ENCODE measurements at places on chromosomes 4 and X.

DNA sequence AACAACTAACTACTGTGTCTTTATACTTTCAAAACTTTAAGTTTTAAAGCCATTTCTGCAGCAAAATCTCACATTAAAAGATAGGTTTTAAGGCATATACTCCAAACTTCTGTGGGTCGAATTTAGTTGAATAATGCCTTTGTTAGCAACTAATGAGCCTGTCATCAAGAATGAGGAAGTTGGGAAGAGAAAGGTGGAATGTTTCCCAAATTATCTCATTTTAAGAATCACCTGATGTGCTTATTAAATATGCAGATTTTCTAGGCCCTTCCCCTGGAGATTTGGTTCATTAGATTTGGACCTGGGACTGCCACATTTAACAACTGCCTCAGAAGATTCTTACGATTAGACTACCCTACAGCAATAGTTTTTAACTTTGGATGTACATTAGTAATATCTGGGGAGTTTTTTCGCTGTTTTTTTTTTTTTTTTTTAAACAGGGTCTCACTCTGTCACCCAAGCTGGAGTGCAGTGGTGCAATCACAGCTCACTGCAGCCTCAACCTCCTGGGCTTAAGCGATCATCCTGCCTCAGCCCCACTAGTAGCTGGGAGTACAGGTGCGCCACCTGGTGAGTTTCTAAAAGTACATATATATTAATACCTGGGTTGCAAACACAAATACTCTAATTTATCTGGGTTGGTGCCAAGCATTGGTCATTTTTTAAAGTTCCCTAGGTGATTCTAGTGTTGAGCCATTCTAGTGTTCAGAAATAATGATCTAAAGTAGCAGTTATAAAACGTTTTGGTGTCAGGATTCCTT lies 16.1 kb upstream of the TASL start:
- peak; percentile 0 for DNase-seq

- DNase-seq: no peak
Measured at GRCh38 chr4:174534461-174534860, 12.2 kb upstream of the HPGD start.

DNA sequence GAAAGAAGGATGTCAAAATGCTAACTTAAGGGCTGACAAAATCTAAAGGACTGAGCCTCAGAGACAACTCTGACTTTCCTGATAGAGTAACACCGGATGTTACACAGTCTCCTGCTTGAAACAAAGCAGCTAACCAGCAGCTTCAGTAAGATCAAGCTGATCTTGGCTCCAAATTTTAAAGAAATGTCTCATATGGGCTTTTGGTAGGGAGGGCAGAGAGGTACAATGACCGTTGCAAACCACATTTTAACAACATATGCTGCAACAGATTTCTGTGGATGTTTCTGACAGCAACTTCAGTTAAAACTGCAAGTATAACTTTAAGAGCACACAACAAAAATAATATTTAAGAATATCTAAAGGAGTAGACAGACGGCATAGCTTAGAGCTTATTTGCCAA lies 9.1 kb downstream of the RPGR start:
- no peak for DNase-seq

GRCh38 chrX:136030303-136031191 lies 45.3 kb downstream of the SLC9A6 start:
- DNase-seq: no peak

GRCh38 chr4:152831416-152831815 lies 51.7 kb downstream of the ARFIP1 start:
- no peak for DNase-seq

DNA sequence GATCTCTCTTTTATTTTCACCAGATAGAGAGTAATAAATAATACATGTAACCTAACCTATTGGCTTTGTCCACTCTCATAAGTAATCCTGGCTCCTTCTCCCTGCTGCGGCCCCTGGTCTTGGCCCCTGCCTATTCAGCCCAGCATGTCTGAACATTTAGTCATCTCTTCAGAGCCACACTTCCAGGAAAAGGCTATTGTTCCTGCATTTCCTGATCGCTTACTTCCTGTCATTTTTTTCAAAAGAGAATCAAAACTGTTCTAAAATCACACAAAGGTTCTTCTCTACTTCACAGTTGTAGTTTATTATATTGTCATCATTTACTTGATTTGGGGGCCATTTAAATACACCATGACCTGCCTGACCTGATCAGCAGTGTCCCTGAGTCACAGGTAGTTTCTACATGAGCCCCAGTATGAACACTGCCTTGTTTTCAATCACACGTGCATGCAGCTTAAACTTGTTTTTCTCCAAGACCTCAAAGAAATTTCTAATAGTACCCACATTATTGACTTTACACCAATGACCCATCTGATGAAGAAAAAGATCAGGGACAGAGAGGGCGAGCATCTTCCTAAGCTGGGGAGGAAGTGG lies 47.4 kb upstream of the KDR start:
- no peak for DNase-seq

DNA sequence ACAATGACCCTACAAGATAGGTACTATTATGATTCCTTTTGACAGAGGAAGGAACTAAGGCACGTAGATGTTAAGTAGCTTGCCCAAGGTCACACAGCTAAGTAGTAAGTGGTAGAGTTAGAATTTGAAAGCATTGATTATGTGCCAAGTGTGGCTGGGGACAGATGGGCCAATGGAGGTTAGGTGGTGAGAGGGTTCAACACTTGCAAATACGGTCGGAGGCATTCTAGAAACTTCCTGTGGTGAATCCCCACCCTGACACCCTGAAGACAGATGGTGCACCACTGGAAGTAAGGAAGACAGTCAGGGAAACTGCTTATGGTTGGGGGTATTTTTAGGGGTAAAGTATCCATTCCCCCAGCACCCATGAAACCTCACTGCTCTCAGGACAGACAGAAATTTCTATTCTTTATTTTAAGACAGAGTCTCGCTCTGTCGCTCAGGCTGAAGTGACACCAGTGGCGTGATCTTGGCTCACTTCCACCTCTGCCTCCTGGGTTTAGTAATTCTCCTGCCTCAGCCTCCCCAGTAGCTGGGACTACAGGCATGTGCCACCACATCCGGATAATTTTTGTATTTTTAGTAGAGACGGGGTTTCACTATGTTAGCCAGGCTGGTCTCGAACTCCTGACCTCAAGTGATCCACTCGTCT lies 142.5 kb downstream of the RASL11B start:
- DNase-seq: no peak

DNA sequence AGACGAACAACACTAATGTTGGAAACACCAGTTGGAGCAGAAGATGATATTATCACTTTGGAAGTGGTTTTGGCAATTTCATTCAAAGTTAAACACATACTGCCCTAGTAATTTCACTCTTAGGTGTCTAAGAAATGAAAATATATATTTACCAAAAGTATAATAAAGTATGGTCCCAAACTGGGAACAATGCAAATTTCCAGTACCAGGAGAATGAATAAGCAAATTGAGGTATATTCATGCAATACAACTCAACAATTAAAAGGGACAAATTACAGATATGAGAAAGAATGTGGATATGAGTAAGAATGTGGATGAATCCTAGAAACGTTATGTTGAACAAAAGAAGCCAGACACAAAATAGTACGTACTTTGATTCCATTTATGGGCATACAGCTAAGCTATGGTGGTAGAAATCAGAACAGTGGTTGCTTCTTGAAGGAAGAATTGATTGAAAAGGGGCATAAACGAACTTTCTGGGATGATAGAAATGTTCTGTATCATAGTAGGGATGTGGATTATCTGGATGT lies 10.0 kb downstream of the ELMOD2 start:
- no peak for DNase-seq

- no peak for DNase-seq
Measured at GRCh38 chrX:65706041-65706828, 38.8 kb downstream of the MSN start.

- no peak for DNase-seq
Measured at GRCh38 chr4:103719830-103720207, at the start of gene TACR3. TACR3 (minus strand) TSS chr4:103719985; CDS start chr4:103719675, 310 bp downstream.

DNA sequence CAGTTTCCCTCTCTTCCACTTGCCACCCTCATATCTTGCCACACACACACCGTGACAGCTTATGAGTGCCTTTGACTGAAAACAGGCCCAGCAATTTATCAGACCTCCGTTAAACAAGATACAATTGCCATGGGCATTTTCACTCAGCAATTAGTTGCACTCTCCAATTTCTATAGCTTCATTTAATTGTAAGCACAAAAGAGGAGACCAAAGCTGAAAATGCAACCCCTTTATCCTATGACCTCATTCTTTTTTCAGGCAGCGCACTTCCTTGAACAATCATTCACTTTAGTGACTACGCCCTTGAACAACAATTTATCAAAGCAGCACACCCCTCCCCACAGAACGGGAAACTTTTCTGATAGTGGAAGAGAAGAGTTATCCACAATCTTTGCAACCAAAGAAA lies 4.1 kb downstream of the POF1B start:
- no peak for DNase-seq

DNA sequence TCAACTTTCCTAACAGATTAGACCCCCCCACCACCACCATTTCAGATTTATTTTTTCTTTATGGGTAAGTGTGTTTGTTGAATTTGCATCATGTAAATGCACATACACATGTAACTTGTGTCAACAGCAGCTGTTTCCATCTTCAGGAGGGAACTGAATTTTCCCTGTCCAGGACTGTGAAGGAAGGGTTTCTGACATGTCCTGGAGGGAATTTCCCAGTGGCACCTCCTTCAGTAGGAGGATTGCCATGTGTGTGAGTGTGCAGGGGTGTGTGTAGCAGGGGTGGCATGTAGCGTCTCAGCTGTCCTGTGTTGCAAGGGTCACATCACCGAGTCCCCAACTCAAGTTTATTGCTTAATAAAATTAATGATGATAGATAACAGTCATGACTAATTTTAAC lies 19.7 kb downstream of the HERC6 start:
- no peak for DNase-seq

GRCh38 chr4:137558951-137559350 lies 26.7 kb upstream of the PCDH18 start:
- DNase-seq: no peak

GRCh38 chr4:94345969-94346368 lies 3.3 kb upstream of the HPGDS start:
- no peak for DNase-seq

- no peak for DNase-seq
Measured at GRCh38 chr4:74628852-74629620, 165.3 kb downstream of the BTC start.

DNA sequence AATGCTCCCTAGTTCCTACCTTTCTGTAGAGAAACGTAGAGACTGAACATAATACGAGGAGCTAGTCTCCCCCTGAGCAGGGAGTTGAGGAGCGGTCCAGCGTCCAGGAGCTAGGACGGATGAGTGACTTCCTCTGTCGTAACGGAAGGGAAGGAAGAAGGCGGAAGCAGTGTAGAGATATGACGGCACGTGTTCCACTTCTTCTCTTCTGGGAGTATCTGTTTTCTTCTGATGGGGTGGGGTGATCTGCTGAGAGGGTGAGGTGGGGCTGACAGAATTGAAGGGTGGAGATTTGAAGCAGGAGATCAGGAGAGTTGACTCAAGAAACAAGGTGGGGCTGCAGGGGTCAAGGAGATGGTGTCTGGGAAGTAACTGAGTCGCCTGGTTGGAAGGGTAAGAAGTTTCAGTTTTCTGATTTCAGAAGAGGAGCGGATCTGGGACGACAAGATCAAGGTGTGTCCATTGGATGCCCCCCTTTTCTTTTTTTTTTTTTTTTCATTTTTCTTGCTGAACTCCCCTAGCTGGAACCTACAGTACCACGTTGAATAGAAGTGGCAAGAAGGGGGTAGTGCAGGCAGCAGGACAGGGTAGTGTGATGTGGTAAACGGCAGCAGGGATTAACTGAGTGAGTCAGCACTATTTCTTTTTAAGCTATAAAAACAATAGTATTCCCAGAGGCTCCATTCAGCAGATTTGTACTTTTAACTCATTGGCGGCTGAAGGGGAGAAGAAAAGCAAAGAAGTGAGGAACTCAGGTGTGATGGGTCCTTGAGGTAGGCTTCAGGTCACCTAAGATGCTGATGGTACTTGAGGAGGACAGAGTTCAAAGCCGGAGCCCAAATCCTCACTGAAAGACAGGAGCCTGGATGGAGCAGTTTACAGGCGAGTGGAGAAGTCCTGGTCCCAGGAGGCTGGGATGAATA lies 50.8 kb upstream of the SETD7 start:
- DNase-seq: no peak

DNA sequence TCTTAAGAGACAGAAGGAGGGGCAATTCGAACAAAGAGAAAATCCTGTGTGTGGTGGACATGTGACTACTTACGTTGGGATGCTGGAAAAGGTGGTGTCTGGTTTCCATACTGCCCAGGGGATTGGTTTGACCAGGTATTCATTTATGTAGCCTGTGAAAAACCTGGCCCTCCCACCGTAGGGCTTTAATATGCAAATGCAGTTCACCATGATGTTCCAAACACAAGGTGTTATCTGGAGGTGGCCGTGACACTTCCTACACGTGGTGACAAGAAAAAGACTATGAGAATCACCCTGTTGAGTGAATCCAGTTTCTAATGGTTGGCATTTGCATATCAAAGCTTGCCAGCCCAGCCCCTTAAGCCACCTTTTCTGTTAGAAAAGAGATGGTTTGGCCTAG lies 27.9 kb downstream of the UGT2B4 start:
- no peak for DNase-seq

DNA sequence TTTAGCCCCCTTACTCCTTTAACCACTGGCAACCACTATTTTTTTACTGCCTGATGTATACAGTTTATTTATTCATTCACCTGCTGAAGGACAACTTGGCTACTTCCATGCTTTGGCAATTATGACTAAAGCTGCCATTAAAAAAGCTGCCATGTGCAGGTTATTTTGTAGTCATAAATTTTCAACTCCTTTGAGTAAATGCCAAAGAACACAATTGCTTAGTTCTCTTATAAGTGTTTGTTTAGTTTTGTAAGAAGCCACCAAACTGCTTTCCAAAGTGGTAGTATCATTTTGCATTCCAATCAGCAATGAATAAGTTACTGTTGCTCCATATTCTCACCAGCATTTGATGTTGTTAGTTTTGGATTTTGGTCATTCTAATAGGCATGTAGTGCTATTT lies 1831.8 kb downstream of the PCDH7 start:
- DNase-seq: no peak

GRCh38 chr4:105067431-105067830 lies 79.2 kb upstream of the TET2 start:
- DNase-seq: no peak

DNA sequence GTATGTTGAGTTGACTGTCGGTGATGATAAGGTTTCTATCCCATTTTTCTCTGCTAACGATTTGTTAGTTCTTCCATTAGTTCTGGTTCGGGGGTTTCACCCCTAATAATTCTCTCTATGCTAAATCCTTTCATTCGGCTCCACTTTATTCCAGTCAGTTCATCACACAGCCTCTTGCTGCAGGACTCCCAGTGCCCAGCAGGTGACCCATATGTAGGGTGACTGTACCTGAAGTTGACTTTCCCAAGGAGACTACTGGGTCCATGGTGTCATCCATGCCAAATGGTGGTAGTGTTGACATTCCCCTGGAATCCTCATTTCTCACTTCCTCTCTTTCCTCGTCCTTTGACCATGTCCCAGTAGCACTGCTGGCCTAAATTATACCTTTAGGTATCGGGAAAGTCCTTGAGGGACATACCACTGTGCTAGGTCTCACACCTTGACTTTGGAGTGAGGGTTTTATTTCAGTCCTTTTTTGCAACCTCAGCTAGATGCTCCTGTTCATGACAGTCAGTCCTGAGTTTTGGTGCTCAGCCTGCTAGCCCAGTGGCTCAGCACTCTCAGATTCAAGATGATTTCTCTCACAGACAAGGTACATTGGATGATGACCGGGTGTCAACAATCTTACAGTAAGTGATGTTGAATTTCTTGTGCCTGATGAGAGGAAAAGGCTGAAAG lies 105.1 kb upstream of the ARHGAP24 start:
- no peak for DNase-seq
